ENCODE measurements at places on chromosomes 11 and 22.

GRCh38 chr11:1563697-1564534 lies 8.2 kb downstream of the DUSP8 start:
- no peak for DNase-seq

DNA sequence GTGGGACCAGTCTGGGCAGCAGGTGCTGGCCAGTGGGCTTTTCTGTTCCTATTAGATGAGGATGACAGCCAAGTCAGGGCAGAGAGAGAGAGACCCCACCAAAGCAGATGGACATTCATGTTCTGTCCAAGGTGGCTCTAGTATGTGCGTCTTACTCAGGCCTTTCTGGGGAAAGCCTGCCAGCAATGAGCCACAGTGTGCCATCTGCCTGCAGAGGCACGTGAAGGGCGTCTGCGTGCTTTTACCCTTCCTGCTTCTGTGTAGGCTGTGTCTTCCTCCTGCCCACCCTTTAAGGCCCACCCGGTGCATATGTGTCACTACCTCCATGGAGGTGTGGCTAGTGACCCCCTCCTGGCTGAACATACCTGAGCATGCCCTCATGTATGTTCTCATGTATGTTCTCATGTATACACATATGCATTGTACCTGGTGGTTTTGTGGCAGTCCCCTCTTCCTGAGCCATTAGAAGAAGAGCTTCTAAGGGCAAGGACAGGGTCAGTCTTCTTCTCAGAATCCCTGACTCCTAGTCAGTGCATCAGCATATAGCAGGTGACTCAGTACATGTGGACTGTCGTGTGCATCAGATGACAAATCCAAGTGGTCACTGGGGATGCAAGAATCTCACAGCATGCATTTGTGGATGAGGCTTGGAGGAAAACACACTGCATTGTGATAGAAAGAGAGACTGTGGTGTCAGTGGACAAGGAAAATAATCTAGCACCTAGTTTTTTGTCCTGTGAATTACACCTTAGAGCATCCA lies 90.4 kb upstream of the YWHAH start:
- DNase-seq = no peak

DNA sequence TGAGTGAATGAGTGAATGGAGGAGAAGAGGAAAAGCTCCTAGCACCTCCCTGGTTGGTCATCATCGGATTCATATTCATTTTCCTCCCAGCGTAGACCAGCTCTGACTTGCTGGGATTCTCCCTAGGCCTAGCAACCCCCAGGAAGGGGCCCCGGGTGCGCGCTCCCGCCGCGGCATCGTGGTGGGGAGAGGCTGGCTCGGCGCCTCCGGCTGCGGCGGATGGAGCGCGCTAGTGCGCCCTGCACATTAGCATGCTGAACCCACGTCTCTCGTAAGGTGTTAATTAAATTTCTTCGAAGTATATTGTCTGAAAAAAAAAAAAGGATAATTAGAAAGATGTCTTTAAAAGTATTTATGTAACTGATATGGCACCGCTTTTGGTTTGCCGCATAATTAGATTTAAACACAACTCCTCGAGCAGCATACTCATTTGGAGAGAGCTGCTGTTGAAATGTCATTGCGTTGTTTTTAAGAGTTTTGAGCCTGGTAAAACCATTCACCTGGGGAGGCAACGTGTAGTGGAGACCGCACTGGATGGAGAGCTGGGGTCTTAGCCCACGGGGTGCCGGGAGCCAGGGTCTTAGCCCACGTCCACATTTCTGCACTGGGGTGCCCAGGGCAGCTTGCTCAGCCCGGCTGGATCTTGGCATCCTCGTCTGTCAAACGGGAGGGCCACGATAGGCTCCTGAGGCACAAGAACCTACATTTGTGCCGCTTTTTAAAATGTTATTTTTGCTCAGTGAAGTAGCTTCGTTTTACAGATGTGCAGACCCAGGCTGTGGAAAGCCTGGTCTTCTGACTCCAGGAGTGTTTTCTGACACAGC lies 21.8 kb downstream of the MPPED1 start:
- DNase-seq = no peak

DNA sequence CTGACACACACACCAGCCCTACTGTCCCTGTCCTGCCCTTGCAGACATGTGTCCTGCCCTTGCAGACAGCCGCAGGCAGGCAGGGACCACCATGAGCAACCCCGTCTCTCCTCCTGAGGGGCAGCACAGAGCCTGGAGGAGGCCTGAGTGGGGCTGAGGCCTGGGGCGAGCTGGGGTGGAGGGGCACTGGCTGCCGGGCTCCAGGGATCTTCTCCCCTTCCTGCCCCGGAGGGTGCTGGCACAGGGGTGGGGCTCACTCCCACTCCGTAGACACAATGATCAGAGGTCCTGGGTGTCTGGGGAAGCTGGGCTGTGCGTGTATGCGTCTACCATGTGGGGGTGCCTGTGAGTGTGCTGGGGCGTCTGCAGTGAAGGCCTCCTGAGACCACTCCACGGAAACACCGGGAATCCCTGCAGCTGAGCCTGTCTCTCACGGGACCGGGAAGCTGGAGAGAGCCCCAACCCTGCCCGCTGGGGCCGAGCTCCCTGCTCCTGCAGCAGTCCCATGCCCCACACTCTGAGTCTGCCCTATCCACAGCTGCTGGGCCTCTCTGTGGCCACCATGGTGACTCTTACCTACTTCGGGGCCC lies 588 bp downstream of the TSPAN32 start:
- peak; percentile 71 for DNase-seq

- no peak for DNase-seq
These were observed 49.5 kb downstream of the IGF2 start for GRCh38 chr11:2089536-2090165.

DNA sequence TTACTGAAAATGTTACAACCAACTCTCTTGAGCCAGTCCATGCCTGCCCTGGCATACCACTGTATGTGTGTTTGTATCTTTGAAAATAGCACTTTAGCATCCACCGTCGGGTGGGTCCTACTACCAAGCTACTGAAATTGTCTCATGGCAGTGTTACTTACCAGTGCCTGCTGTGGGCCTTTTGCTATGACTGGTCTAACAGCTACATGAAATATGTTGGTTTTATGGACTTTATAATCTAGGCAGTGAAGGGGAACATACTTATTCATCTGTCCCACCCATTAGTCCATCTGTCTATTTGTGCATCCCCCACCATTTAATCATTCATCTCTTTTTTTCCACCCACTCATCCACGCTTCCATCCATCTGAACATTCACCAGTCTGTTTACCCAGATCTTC lies 106.0 kb downstream of the NAV2 start:
- DNase-seq = no peak

GRCh38 chr22:47192651-47193437 lies 430.4 kb downstream of the TBC1D22A start:
- peak; percentile 67 for DNase-seq

GRCh38 chr11:44556735-44557409 lies 8.6 kb upstream of the CD82 start:
- no peak for DNase-seq

GRCh38 chr11:80412604-80413003 lies 971.8 kb upstream of the TENM4 start:
- no peak for DNase-seq

DNA sequence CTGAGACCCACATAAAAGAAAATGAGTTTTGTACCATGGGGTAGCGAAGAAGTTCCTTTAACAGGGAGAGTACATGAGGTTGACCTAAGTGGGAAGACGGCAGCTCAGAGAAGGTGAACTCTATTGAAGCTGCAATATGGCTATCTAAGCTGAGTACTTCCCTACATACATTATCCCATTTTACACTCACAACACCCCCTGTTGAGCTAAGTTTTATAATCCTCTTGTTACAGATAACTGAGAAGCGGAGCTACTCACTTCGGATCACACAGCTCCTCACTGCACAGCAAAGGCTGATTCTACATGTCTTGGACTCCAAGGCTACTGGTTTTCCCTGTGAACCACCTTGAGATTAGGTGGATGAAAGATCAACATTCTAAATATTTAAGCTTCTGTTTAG lies 8.2 kb upstream of the PIWIL4 start:
- no peak for DNase-seq

DNA sequence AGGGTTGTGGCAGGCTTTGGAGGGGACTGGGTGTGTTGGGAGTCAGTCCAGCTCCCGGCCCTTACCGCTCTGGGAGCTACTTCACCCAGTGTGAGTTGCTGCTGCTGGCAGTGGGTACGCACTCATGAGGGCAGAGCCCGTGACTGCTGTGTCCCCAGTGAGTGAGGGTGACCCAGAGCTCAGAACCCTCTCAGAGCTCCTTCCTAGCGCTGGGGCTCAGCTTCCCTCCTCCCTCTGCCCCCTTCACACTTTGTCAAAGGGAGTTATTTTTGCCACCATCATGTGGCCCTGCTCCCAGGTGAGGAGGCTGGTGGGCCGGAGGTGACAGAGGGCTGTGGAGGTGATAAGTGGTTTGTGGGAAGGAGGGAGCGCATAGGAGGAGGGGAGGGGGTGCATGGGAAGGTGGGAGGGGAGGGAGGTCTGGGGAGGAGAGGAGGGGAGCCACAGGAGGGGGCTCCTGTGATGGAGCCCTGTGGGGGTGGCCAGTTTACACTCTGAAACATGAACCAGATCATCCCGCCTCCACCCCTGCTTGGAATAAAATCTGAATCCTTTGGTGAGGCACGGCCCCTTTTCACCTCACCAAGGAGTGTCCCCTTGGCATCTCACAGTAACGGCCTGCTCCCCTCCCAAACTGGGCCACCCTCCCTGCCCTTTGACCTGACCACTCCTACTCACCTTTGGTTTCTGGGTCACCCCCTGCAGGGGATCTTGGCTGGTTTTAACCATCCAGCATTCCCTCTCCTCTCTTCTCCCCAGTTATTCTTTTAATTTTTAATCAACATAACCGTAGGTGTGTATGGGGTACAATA lies 9.9 kb downstream of the NDUFV1 start:
- DNase-seq = no peak

DNA sequence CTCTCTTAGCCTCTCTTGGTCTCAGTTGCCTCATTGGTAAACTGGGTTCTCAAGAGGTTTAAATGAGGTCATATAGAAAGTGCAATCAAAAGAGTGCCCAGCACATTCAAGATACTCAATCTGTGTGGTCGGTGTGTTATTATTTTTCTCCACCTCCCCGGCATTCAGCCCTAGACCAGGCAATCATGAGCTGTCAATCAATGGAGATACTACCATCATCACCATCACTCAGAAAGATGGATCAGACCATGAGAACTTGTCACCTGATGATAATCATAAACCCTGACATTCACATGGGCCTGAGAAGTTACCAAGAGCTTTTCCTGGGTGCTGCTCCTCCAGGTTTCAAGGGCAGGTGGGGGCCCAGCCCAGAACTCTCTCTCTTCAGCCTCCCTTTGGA lies 166.1 kb downstream of the MN1 start:
- DNase-seq = no peak
